ENCODE measurements at places on chromosomes 16 and 17.

- DNase-seq, result no peak
- no peaks in the 10 kb centered on the region for H3K27me3 ChIP-seq
- no peak overlapping the region for H3K4me3 ChIP-seq
- no peaks in the 10 kb centered on the region for H3K36me3 ChIP-seq
- no peaks in the 10 kb centered on the region for H3K4me1 ChIP-seq
- H3K27ac ChIP-seq, result no peak overlapping the region
Measured at GRCh38 chr16:75761108-75761507, 34.8 kb upstream of the CPHXL start.

DNA sequence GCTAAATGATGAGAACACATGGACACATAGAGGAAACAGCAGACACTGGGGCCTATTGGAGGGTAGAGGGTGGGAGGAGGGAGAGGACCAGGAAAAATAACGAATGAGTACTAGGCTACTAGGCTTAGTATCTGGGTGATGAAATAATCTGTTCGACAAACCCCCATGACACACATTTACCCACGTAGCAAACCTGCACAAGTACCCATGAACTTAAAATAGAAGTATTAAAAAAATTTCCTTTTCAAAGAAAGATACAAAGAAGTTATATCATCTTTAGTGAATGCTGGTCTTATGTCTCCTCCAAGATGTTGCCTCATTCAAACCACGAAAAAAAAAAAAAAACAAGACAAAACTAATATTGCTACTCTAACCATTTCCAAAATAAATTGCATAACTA lies 31.7 kb downstream of the MBTD1 start:
- DNase-seq, result no peak
- no peaks in the 10 kb centered on the region for H3K27me3 ChIP-seq
- peaks cover 14% of the 10 kb centered on the region for H3K36me3 ChIP-seq
- H3K4me3 ChIP-seq, result no peak overlapping the region
- no peak overlapping the region for H3K27ac ChIP-seq

DNA sequence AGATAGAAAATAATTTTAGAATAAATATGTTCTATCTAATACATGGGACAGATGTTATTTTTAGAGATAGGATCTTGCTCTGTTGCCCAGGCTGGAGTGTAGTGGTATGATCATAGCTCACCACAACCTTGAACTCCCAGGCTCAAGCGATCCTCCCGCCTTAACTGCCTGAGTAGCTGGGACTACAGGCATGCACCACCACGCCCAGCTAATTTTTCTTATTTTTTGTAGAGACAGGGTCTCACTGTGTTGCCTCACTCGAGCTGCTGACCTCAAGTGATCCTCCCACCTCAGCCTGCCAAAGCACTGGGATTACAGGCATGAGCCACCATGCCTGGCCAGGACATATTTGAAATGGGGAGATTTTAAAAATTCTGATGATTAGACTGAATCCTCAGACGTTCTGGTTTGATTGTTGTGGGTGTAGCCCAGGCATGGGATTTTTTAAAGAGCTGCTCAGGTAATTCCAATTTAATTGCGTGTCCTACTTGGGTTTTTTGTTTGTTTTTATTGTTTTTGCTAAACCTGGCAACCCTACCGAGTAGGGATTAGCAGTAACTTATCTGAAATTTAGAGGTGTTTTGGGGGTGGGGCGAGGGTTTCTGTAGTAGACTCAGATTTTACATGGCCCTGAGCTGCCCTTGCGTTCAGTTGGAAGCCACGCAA lies 142.9 kb downstream of the RAB11FIP4 start:
- H3K27ac ChIP-seq, result no peak overlapping the region
- H3K36me3 ChIP-seq, result no peaks in the 10 kb centered on the region

- no peaks in the 10 kb centered on the region for H3K36me3 ChIP-seq
- no peak for DNase-seq
Measured at GRCh38 chr17:5283571-5284315, 1.7 kb downstream of the RABEP1 start.

DNA sequence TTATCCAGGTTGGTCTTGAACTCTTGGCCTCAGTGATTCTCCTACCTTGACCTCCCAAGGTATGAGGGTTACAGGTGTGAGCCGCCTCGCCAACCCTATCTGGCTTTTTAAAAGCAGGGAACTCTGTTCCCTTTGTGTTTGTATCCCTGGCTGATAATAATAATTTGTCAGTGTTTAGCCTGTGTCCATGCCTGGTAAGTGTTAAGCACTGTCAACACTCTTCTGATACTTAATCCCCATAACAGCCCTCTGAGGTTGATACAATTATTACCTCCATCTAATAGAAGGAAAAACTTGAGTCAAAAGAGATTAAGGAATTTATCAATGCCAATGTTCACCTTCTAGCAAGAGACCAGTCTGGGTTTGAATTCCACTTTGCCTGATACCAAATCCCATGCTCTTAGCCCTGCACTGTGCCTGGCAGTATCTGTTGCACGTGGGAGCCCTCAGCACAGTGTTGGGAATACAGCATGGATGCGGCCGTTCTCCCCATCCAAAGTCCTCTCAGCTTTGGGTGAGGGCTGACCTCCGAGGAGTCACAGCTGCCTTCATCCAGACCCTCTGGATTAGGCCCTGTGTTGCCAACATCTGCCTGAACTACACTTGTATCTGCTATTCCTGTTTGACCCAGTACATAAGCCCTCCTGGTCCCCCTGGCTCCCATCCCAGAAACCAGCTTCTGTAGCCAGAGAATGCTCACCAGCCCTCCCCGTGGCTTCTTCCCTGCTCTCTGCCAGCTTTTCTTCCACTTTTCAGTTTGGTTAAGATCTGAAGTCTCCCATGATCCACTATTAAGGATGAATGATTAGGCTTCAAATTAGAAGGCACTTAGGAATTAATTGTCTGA lies 335.6 kb upstream of the ASIC2 start:
- peaks cover 4% of the 10 kb centered on the region for H3K4me1 ChIP-seq
- no peak for DNase-seq
- no peaks in the 10 kb centered on the region for H3K27me3 ChIP-seq
- H3K4me3 ChIP-seq, result no peak overlapping the region

DNA sequence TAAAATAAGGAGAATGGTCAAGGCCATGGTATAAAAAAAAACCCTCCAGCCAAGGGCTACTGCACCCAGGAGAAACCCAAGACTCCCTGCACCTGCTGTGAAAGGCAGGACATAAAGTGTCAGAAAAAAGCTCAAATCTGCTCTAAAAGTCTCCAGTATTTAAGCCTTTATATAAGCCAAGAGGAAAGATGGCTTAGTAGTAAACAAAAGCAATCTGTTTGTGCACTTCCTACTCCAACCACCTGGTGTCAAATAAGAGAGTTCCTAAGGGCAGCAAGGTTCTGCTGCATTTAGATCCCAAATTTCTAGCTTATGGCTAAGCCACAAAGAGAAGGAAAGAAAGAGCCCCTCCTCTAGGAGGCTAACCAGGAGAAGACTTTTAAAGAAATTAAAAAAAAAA lies 20.6 kb downstream of the ACSM1 start:
- no peaks in the 10 kb centered on the region for H3K4me1 ChIP-seq
- H3K27me3 ChIP-seq, result no peaks in the 10 kb centered on the region
- H3K36me3 ChIP-seq, result no peaks in the 10 kb centered on the region

GRCh38 chr16:10851512-10851911 lies 25.5 kb upstream of the CIITA start:
- no peaks in the 10 kb centered on the region for H3K27me3 ChIP-seq
- H3K27ac ChIP-seq, result no peak overlapping the region
- no peaks in the 10 kb centered on the region for H3K4me1 ChIP-seq

GRCh38 chr16:685967-686366 lies 1.8 kb upstream of the JMJD8 start:
- H3K27me3 ChIP-seq, result no peaks in the 10 kb centered on the region
- peaks cover 37% of the 10 kb centered on the region for H3K4me1 ChIP-seq
- no peaks in the 10 kb centered on the region for H3K36me3 ChIP-seq
- H3K4me3 ChIP-seq, result no peak overlapping the region
- DNase-seq, result peak; percentile 39

DNA sequence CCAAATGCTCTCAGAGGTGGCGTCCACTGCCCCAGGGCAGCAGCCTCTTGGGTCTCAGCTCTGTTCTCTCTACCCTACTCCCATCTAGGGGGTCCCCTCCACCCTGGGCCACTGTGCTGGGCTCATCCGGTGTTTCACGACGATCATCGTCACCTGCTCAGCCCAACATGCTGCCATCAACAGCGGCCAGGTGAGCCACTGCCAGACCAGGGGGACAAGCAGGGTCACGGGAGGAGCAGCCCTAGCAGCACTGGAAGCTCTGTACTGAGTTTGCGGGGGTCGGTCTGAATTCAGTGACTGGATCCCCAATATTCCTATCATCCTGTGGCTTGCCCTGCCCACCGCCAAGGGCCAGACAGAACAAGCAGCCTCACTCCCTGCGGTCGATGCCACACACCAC lies 16.0 kb downstream of the ALOX12B start:
- H3K27me3 ChIP-seq, result peaks cover 56% of the 10 kb centered on the region
- no peaks in the 10 kb centered on the region for H3K36me3 ChIP-seq
- H3K4me1 ChIP-seq, result no peaks in the 10 kb centered on the region
- no peak for DNase-seq
- H3K27ac ChIP-seq, result no peak overlapping the region

GRCh38 chr16:31077024-31077423 lies 2.8 kb downstream of the ZNF646 start:
- H3K4me1 ChIP-seq, result peaks cover 20% of the 10 kb centered on the region
- no peaks in the 10 kb centered on the region for H3K27me3 ChIP-seq
- no peak overlapping the region for H3K4me3 ChIP-seq
- no peak overlapping the region for H3K27ac ChIP-seq
- H3K36me3 ChIP-seq, result peaks cover 55% of the 10 kb centered on the region
- no peak for DNase-seq

DNA sequence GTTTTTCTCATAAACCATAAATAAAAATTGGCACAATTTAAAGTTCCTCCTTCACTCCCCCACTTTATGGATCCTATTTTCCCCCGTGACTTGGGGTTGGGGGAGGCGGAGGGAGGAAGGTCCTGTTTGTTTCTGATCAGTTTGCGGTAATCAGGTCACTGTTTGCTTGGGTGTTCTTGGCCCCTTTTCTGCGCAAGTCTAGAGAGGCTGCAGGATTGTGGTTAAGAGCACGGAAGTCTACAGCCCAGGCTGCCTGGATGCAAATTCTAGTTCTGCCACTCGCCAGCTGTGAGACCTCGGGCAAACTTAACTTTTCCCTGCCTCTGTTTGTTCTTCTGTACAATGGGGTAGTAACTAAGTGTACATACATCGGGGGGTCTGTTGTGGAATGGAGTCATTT lies 12.1 kb downstream of the ATP2C2 start:
- no peak overlapping the region for H3K4me3 ChIP-seq
- no peaks in the 10 kb centered on the region for H3K27me3 ChIP-seq
- no peak for DNase-seq
- no peak overlapping the region for H3K27ac ChIP-seq
- no peaks in the 10 kb centered on the region for H3K36me3 ChIP-seq

DNA sequence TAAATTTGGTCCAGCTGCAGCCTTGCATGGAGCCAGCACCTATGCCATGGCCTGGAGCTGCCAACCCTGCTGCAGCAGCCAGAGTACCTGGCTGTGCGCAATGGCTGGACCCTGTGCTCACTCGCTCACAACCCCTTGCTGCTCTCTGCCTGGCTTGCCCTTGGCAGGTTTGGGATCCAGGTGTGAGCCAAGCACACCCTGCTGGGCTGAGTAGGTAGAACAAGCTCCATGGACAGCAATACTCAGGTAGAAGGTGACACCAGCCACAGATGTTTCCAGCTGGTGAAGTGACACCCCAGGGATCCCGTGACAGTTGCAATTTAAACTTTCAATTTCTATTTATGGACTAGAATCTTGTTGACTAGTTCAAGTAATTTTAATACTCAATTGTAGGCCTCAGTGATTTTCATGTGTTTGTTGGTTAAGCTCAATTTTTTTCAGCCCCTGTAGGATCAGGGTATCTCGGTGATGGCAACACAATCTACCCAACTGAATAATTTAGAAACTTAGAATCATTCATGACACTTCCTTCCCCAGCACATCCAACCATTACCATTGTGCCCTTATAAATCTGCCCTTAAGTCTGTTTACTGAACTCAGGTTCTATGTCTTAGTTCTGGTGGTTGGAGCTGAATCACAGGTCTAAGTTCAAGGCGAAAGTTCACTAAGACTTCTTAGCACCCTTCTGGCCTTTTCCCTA lies 480.0 kb downstream of the PMP22 start:
- no peak overlapping the region for H3K4me3 ChIP-seq
- H3K36me3 ChIP-seq, result no peaks in the 10 kb centered on the region
- DNase-seq, result no peak
- H3K27ac ChIP-seq, result no peak overlapping the region
- H3K27me3 ChIP-seq, result no peaks in the 10 kb centered on the region
- no peaks in the 10 kb centered on the region for H3K4me1 ChIP-seq

DNA sequence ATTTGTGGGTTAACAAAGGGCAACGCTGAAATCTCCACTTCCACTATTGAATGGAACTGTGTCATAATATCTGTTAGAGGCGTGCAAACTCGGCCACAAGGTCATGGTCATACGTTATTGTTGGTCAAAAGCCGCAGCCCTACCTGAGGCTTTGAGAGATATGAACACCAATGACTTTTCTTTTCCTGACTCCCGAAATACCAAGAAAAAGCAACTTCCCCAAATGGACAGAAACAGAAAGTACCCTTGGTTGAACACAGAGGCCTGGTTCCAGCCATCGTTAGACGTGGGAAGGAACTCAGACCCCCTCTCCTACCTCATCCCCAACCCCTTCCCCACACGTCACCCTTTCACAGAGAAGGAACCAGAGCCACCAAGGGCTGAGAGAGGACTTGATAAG lies 1.4 kb upstream of the PIK3R5 start:
- no peak for DNase-seq
- H3K4me3 ChIP-seq, result no peak overlapping the region
- no peaks in the 10 kb centered on the region for H3K4me1 ChIP-seq
- H3K36me3 ChIP-seq, result no peaks in the 10 kb centered on the region
